ENCODE measurements at places on chromosomes 11 and 22.

- no peak for DNase-seq
Measured at GRCh38 chr11:116792869-116793771, 1.4 kb upstream of the APOA5 start.

DNA sequence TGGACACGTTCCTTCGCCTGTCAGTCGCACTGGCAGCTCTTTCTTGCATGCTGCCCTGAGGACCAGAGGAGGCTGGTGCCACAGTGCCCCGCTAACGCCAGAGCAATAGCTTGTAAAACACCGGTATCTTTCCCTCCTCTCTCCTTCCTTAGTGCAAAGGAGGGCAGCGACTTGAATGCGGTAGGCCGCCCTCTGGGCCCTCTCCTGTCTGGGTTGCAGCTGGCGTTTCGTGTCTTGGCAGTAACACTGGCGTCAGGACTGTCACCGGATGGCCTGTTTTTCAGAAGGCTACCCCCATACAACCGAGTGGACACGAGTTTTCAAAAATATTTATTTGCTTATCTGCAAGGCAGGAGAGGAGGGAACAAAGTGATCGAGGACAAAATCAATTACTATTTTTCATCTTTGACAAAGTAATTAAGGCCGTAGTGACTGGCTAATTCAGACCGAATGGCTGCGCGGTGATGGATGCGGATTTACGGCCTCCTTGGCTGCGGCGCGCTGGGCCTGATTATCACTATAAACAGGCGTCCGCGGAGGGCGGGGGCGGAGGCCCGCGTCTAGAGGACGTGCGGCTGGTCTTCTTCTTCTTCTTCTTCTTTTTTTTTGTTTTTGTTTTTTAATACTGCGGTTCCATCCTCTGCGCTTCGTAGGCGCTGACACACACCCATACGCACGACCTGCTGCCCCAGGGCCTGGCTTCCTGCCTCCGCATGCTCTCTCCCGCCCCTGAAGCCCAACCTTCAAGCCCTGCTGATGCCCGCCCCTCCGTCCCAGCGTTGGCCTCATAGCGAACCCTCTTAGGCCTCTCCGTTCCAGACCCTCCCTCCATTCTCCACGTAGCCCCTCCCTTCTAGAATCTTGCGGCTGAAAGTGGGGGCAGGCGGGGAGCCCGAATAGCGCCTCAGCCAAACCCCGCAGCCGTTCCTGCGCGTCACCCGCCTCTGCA is 2.9 kb upstream of the SLC6A5 start:
- peak; percentile 28 for DNase-seq

GRCh38 chr11:46343520-46343919 is 3.7 kb upstream of the DGKZ start:
- no peak for DNase-seq

DNA sequence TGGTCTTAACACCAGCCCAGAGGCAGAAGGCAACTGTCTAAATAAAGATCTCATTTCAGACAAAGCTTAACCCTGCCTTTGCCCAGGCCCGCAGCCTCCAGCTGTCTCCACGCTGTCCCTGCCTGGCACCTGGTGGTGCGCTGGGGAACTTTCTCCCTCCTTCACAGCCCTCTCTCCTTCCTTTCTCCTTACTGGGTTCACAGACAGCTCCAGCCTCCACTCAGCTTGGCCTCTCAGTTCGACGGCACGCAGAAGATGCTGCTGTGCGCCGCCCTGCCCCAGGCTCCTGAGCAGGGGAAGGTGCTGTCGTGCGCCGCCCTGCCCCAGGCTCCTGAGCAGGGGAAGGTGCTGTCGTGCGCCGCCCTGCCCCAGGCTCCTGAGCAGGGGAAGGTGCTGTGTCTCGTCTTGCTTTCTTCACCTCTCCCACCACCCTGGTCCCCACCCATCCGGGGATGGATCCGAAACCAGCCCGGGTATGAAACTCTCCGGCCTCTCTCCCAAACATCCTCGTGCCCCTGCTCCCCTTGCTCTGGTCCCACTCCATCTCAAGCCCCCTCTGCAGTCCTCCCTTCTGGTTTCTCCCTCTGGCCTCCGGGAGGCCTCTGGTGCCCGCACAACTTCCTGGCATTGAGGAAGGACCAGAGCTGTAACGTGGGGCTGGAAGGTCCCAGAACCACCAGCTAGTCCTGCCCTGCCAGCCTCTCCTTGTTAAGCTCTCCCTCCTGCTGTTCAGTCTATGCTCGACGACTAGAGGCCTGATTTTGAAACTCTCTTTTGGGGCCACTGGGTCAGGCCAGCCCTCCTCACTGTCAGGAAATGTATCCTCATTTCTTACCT is 22.9 kb upstream of the JAM3 start:
- DNase-seq: peak; percentile 38

DNA sequence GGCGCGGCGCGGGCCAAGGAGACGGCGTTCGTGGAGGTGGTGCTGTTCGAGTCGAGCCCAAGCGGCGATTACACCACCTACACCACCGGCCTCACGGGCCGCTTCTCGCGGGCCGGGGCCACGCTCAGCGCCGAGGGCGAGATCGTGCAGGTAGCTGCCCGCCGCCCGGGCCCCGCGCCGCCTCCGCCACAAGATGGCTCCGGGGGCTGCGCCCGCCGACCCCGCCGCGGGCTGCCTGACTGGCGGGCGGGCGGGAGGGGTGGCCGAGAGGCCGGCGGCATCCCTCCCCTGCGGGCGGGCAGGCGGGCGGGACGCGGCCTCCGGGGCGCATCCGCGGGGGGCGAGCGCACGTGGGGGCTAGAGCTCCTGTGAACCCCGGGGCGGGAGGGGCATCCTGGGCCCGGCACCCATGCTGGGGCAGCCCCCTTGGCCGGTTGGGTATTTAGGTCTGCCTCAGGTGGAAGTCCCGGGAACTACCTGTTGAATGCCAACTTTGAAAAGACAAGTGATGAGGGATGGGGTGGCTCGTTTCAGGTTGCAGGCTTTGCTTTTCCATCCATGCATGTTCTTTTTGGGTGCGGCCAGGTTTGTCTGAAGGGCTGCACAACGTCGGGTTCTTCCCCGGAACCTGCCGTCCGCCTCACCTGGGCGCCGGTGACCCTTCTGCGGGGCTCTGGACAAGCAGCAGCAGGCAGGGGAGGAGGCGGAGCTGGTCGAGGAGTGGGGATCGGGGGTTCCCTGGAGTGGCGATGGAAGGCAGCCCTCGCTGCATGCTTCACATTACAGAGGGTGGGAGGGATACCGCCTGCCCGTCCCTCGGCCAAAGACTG is 760 bp downstream of the ZNRF3 start:
- DNase-seq: no peak

DNA sequence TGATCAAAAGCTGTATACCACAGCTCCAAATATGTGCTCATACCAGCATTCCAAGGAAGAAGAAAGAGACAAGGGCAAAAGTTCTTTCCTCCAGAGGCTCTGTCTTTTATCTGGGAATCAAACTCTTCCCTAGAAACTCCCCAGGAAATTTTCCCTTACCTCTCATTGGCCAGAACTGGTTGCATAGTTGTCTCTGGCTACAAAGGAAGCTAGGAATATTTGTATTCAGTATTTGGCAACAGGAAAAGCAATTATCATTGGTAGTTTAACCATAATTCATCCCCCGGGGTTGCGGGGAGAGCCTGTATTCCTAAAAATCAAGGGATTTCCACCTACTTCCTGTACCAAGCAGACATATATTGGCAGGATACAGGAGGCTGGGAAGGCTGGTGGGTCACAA is 10.5 kb upstream of the ZFTA start:
- DNase-seq: no peak

DNA sequence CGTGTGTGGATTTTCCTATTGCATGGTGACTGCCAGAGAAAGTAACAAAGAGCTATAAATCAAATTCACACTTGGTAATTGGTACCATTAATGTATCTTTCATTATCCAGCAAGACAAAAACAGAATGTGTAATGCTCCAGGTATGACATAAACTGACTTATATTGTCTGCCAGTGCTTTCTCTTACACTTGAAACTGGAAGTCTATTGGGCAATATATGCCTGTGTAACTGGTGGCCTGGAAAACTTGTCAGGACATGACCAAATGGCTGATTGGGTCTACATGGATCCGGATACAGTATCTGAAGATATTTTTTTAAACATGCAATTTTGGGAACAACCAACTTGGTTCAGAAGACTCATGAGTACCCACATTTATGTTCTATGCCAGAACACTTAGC is 174.6 kb upstream of the ARHGAP42 start:
- no peak for DNase-seq

DNA sequence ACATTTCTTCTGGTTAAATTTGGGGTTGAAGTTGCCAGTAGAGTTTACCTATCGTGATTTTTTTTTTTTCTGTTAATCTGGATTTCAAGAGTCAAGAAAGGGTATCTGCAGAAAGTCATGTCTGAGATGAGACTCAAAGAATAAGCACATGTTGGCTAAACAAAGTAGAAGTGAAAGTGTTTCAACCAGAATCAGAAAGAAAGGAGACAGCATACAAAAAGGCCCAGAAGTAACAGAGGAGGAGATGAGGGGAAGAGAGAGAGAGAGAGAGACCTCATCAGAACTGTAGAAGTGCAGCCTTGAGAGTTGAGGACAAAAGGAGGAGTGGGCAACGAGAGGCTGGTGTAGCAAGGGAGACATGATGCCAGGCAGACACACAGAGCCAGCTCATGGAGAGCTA is 54.9 kb downstream of the SVIP start:
- DNase-seq: no peak

DNA sequence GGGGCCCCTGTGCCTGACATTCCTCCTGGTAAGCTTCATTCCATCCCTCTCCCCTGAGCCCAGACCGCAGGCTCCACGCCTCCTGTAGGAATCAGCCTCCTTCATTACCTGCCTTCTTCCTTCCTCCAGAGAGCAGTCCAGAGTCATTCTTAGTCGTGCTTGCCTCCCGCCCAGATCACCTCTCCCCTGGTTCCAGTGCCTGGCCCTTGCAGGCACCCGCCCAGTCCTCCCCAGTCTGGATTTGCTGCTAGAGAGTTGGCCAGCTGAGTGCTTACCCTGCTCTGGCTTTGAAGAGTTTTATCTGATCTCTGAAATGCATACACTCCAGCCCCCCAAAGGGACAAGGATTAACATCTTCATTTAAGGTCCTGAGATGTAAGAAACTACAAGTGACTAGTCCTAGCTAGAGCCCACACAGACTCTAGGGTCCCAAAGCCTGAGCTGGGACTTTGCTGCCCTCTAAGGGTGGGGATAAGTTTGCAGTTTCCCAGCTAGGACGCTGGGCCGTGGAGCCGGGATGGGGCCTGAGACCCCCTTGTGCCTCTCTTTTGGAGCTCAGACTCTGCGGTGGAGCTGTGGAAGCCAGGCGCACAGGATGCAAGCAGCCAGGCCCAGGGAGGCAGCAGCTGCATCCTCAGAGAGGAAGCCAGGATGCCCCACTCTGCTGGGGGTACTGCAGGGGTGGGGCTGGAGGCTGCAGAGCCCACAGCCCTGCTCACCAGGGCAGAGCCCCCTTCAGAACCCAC is 1.6 kb downstream of the NR1H3 start:
- DNase-seq: peak; percentile 12

DNA sequence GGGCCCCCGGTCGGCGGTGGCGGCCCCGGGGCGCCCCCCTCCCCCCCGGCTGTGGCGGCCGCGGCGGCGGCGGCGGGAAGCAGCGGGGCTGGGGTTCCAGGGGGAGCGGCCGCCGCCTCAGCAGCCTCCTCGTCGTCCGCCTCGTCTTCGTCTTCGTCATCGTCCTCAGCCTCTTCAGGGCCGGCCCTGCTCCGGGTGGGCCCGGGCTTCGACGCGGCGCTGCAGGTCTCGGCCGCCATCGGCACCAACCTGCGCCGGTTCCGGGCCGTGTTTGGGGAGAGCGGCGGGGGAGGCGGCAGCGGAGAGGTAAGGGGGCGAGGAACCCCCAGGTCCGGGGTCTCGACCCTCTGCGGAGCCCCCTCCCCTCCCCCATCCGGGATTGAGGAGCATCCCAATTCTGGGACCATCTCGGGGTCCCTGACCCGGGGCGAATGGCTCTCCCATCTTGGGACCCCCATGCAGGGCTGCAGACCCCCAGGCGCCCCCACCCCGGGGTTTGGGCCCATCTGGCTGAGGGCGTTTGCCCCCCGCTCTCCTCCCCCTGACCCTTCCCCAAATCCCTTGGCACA is 431 bp downstream of the KMT2A start:
- DNase-seq: no peak

- DNase-seq: peak; percentile 23
Measured at GRCh38 chr11:75668451-75669297, at the start of gene MAP6. TSS of gene MAP6 (minus strand) at chr11:75669038. CDS start at chr11:75668369, 669 bp downstream.

GRCh38 chr11:134017511-134018430 is 51.1 kb upstream of the JAM3 start:
- no peak for DNase-seq

DNA sequence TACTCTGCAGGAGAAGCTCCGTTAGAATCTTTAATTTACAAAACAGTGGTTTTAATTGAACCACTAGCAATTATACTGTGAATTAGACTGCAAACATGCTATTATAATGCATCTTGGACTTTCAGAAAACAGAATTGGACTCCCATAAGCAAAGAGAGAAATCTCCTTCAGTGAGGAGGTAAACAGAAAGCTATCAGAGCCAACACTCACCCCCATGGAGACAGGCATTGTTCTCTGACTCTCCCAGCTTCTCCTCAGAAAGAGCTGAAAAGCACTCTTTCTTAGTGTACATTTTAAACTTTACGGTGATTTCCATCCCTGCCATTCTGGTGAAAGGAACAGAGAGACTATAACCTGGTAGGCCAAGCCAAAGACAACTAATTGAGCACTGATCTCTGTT is 176.9 kb downstream of the GRIA4 start:
- no peak for DNase-seq

GRCh38 chr22:24803064-24803542 is 2.9 kb upstream of the SGSM1 start:
- peak; percentile 40 for DNase-seq

GRCh38 chr22:38304526-38304925 is 12.7 kb downstream of the CSNK1E start:
- no peak for DNase-seq

GRCh38 chr11:80309301-80309700 is 868.5 kb upstream of the TENM4 start:
- DNase-seq: no peak

DNA sequence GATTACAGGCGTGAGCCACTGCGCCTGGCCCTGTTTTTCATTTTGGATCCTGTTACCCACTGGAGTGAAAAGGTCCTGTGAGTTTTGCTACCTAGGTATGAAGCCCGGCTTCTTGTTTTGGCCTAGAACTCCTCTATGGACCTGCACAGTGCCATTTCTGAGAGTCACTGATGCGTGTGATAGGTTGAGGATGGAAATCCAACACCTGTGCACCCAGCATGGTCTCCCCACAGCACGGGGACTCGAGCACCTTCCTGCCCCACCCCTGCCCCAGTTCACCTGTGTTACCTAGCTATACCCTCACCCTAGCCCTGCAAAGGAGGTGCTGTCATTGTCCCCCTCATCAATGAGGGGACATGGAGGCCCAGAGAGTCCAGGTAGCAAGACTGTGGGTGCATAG is 5.1 kb downstream of the FBLN1 start:
- DNase-seq: no peak

- DNase-seq: no peak
Measured at GRCh38 chr11:44407211-44407996, 97.5 kb upstream of the ALX4 start.

GRCh38 chr11:72228229-72228843 is 3.8 kb downstream of the INPPL1 start:
- no peak for DNase-seq

All from NCI-H524 (cell line).